NCI-H1436 treated with DMSO at 0.1 percent for 48 hours (cell line): ENCODE measurements at places on chromosomes 16 and 17.

DNA sequence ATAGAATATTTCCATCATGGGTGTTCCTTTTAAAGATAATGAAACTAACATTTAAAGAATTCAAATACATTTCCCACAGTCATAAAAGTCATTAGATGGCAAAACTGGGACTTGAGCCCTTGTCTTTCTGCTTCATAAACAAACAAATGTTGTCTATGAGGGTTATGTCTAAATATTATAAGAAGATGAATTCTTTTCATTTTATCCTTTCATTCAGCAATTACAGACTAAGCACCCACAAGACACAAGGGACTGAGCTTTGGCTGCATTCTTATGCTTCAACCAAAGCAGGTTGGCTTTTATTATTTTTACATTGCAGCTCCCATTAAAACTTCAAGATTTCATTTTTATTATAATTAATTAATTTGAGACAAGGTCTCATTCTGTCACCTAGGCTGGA lies 14.9 kb downstream of the SARM1 start:
- no peak for DNase-seq

DNA sequence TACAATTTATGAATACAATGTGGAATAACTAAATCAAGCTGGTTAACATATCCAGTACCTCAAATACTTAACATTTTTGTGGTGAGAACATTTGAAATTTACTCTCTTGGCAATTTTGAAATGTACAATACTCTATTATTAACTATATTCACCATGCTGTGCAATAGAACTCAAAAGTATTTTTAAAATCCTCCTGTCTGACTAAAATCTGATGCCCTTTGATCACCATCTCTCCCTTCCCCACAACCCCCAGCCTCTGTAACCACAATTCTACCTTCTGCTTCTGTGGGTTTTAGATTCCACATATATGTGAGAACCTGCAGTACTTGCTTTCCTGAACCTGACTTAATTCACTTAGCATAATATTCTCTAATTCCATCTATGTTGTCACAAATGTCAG lies 71.6 kb upstream of the ALOX12 start:
- DNase-seq, result no peak

GRCh38 chr17:50051606-50052005 lies 4.3 kb upstream of the ITGA3 start:
- DNase-seq, result no peak

- peak; percentile 47 for DNase-seq
Measured at GRCh38 chr16:81035398-81035974, at the start of gene ATMIN. Gene ATMIN (plus strand): TSS chr16:81035842. CDS start chr16:81035871, 29 bp downstream.

GRCh38 chr16:89012622-89012995 lies 35.6 kb upstream of the CBFA2T3 start:
- no peak for DNase-seq

- no peak for DNase-seq
Measured at GRCh38 chr17:59405944-59406705, 74.7 kb downstream of the YPEL2 start.

GRCh38 chr17:38893607-38894006 lies 23.7 kb downstream of the LASP1 start:
- DNase-seq, result no peak

DNA sequence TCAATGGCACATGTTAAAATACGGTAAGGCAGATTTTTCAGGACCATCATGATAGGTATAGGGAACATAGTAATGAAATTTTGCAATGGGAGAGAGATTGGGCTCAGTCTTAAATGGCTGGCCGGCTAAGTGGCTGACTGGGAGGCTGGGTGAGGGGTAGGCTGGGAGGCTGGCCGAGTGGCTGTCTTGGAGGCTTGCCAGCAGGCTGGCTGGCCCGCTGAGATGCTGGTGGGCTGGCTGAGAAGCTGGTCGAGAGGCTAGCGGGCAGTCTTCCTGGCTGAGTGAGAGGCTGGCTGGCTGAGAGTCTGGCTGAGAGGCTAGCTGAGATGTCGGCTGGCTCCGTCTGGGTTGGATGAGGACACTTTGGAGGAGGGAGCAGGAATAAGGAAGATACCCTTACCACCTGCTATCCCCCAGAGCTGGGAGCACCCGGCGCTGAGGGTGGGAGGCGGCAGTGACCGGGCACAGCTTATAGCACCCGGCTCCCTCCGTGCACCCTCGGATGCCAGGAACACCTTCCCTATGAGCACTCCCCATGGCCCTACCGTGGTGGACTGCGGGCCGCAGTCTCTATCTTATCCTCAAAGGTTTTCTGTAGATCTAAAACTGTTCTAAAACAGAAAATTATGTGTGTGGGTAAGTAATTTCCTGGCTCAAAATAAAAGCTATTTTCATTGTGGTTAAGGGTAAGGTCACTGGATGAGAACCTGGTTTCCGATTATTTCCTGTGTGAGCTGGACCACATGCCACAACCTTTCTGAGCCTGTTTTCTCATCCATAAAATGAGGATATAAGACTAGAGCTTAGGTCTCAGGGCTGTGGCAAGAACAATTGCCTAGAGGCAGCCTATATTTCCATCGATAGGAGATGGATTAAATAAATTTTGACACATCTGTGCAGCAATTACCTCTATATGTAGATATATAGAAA lies 34.5 kb upstream of the TMC5 start:
- DNase-seq, result no peak

DNA sequence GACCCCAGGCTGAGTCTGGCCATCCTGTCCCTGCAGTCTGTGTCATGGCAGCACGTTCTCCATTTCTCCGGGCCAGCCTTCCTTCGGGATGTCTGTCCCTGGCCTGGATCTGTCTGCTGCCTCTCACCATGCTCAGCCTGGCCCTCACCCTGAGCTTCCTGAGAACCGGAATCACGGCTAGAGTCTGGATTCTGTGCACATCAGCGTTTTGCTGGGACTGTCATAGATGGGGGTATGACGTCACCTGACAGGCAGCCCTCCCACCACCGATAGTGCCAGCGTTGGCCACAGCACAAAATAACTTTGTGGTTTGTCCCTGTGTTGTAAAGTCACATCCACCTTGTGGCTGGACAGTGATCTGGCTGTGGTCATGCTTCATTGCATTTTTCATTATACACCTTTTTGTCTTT lies 59.2 kb downstream of the B9D1 start:
- DNase-seq, result no peak
